Right ventricle myocardium inferior (tissue), 1 donor: ENCODE measurements at places on chromosomes 16 and 17. TPM values are rescaled to one million over a fixed set of nuclear protein-coding genes. Genes with fewer than 3 reads are reported as not detected.
A peak's percentile ranks its signal among the peaks of the same experiment; 100 is the strongest.

ERCC4 gene
- 7.2 TPM for total RNA-seq

ST3GAL2 gene
- total RNA-seq = 25.6 TPM

RAB26 gene
- 0.87 TPM for total RNA-seq

C16orf95 gene
- 4.2 TPM for total RNA-seq

RAB40C gene
- total RNA-seq = 8.8 TPM

MRPS23 gene
- 86.7 TPM for total RNA-seq

- DNase-seq = no peak
Measured at GRCh38 chr16:54648575-54648974, 282.1 kb upstream of the IRX5 start.

- DNase-seq = no peak
Measured at GRCh38 chr16:53085369-53085843, 30.6 kb downstream of the CHD9 start.

DNA sequence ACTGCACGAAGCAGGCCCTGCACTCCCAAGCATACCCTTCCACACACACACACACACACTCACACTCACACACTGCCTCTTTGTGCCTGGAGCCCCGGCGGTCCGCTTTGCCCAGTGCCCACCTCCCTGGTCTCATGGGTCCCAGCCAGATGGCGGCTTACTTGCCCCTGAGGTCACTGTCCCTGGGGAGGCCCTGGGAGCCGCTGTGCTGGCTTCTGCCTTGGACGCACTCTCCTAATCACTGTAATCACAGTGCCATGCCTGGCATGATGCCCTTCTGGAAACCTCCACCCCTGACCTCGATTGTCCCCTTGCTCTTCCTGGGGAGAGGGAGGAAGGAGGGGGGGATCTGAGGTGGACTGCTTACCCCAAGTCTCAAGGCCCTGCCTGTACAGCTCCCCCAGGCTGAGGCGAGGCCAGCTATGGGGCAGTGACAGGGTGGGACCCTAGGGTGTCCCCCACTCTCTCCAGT lies 36.0 kb downstream of the ARHGAP23 start:
- DNase-seq = peak; percentile 83

DNA sequence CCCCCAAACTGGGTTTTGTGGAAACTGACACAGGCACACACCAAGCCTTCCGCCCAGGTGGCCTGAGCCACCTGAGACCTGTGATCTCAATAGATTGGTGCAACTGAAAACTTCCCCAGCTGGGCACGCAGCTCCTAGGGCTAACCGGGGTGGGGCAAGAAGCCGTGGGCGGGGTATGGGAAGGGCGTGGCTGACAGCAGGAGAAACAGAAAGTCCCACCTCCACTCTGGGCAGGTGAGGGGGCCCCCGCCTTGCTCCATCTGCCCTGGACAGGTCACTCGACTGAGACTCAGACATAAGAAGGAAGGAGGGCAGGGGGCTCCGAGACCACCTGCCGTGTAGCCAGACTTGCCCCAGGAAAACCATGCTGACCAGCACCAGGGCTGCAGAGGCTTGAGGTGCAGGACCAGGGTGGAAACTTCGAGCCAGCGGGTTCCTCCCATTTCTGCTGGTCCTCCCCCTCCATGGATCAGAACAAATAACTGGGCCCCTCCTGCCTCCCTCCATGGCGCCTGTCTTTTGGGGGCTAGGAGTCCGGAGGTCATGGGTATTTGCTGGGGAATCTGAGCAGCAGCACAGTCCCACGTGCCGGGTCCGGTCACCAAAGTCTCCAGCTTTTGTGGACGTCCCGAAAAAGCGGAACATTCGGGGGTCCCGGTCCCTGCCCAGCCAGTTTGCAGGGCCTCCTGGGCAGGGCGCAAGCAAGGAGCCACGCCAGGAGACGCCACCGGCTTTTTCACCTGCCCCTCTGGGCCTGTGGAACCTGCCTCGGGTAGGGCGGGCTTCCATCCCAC lies 1.3 kb downstream of the TIMP2 start:
- DNase-seq = peak; percentile 91

- no peak for DNase-seq
Measured at GRCh38 chr17:35870906-35871819, 2.5 kb upstream of the HEATR9 start.

DNA sequence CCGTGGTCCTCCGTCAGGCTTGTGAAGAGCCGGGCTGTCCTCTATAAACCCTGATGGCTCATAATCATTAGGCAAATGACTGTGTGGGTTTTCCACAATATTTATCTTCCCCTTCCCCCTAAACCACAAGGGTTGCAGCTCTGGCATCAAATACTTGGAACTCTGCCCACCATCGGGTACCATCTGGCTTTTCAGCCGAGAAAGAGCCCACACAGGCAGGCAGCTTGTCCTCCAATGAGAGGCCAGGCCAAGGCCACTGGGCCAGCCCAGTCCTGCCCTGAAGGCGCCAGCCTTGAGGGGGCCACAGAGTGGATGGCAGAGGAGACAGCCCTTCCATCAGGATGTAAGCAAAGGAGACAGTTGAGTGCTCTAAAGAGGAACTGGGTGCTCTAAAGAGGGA lies 31.8 kb upstream of the NAT9 start:
- DNase-seq = peak; percentile 34

- DNase-seq = no peak
Measured at GRCh38 chr17:32802306-32802705, 74.6 kb downstream of the MYO1D start.

- no peak for DNase-seq
Measured at GRCh38 chr16:77289331-77289809, 90.2 kb downstream of the SYCE1L start.

- DNase-seq = no peak
Measured at GRCh38 chr17:5541610-5542202, 42.6 kb downstream of the NLRP1 start.
